ENCODE measurements at places on chromosomes 16 and 17. TPM values are rescaled to one million over a fixed set of nuclear protein-coding genes. Genes with fewer than 3 reads are reported as not detected.

PRSS36 gene
- 4.2 TPM for total RNA-seq

KRT36 gene
- total RNA-seq, result not detected

KRTAP4-5 gene
- not detected for total RNA-seq

GRCh38 chr16:81917375-81917774 is 93.9 kb downstream of the SDR42E1 start:
- DNase-seq, result no peak

- DNase-seq, result no peak
Observed at GRCh38 chr17:83076938-83077337, 2.5 kb upstream of the METRNL start.

- DNase-seq, result peak; percentile 45
Observed at GRCh38 chr16:4945560-4946502, 8.9 kb upstream of the PPL start.

- no peak for DNase-seq
Observed at GRCh38 chr16:19203374-19203966, 35.4 kb downstream of the SYT17 start.

NPLOC4 gene
- 97.1 TPM for total RNA-seq

ALOX12B gene
- not detected for total RNA-seq

GRCh38 chr16:3262517-3262916 is 6.1 kb upstream of the MEFV start:
- no peak for DNase-seq

- no peak for DNase-seq
Observed at GRCh38 chr17:70552230-70552981, 383.1 kb downstream of the KCNJ2 start.

DNA sequence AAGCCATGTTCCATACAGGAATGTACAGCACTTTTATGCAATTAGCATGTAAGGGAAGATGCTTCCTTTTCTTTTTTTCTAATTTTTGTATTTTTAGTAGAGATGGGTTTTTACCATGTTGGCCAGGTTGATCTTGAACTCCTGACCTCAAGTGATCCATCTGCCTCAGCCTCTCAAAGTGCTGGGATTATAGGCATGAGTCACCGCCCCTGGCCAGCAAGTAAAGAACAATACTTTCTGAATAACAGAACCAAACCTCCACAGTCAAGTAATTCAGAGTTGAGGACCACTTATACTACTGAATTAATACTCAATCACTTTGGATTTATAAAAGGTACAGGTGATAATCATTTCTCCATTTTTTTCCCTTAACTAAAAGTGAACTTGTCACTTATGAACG is 13.0 kb downstream of the C16orf87 start:
- DNase-seq, result no peak

DNA sequence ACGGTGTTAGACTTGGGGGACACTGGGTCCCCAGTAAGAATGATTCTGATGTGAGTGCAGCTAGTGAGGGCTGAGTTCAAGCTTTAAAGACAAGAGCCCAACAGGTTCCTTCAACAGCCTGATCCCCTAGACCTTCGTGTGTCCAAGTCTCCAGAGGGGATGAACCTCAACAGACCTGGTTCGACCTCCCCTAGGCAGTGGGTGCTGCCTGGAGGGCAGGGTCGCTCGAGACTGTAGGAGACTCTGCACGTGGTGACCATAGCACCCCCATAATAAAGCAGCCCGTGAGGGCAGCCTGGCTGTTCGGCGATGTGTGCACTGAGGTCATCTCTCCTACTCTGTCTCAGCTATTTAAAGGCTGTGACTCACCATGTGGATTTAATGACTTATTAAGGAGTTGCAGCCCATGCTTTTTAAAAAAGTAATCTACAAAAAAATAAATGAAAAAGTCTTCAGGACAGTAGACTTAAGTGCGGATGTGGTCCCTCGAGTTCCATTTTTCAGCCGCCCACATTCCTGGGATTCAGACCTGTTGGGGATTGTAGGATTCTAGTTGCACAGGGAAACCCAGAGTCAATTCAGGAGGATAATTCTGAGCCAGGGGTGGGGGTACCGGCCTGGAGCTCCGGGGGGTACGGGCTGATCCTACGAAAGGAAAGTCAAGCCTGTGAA is 23.4 kb upstream of the METRNL start:
- peak; percentile 25 for DNase-seq

MARVELD3 gene
- total RNA-seq, result not detected

CAMKK1 gene
- total RNA-seq, result 4.1 TPM

GRCh38 chr17:42251115-42251514 is 25.1 kb downstream of the STAT5B start:
- DNase-seq, result no peak

EXOC7 gene
- total RNA-seq, result 79.5 TPM

GRCh38 chr16:14562691-14563491 is 67.2 kb downstream of the PARN start:
- DNase-seq, result peak; percentile 29

PIPOX gene
- 0.55 TPM for total RNA-seq

DNA sequence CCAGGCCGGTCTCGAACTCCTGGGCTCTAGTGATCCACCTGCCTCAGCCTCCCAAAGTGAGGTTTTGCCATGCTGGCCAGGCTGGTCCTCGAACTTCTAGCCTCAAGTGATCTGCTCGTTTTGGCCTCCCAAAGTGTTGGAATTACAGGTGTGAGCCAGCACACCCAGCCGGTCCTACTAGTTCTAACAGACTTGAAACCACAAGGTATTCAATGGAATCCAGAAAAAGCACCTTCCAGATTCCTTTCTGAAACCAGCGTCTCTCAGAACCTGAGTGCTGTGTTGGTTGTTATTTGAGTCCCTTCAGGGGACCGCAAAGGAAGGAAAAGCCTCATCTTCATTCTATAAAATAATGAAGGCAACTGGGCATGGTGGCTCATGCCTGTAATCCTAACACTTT is 4.1 kb downstream of the KRABD2 start:
- DNase-seq, result no peak

DNA sequence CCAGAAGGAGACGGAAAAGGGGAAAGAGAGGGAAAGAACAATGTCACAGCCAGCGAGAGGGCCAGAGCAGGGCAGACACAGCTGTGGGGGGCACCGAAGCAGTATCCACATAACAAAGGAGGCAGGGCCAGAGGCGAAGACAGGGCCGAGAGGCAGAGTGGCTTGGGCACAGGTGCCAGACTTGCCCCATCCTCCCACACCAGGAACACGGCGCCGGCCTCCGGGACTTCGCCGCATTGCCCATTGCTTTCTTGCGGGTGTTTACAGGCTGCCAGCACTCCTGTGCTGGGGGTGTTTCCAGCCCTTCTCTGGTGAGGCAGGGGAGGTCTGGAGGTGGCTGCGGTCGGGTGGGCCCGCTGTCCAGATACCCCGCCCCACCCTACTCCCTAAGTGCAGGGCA is 78.0 kb downstream of the ENGASE start:
- no peak for DNase-seq

TBC1D3D gene
- 0.41 TPM for total RNA-seq

GRCh38 chr16:49589544-49590031 is 216.0 kb downstream of the C16orf78 start:
- DNase-seq, result no peak

DNA sequence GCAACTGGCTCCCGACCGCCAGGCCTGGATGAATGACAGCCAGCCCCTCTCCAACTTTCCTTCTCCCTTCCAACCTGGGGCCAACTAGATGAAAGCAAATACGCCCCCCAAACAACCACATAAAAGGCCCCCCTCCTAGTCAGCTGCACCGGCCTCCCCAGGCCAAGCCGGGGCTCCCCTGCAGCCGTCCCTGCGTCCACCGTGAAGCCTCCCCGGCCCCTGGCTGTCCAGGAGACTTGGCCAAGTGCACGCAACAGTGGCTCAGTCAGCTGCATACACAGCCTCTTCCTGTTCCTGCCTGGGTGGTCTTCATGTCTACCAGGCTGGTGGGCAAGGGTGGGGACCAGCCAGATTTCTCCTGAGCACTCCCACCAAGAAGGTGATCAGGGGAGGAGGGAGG is 16.0 kb downstream of the DNAH17 start:
- DNase-seq, result no peak

DNA sequence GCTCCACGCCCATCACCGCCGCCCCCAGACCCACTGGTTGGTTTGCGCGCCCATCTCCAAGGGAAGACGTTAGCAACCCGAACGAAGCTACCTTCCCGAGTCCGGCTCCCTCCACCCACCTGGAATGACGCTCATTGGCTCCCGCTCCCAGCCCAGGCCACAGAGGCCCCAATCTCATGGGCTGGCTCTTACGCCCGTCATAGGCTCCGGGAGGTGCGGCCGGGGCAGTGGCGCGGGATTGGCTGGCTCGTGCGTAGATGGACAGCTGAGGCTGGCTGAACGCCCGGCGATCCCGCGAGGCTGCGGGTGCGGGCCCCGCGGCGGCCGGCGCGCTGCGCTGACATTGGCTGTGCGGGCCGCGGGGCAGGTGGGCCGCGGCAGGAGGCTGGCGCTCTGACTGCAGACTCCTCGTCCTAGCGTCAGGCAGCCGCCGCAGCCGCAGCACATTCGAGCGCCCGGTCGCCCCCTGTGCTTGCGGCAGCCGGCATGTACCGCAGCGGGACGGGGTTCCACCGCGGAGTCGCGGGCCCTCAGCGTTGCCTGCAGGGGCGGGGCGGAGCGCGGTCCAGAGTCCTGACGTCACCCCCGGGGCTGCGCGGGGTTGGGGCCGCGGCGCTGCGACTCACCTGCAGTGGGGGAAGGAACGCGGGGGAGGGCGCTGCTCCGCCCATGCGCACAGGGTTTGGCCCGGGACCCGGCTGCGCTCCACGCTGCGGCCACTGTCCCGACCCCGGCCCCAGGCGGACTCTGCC is 453 bp upstream of the MYH10 start:
- DNase-seq, result peak; percentile 99

DNA sequence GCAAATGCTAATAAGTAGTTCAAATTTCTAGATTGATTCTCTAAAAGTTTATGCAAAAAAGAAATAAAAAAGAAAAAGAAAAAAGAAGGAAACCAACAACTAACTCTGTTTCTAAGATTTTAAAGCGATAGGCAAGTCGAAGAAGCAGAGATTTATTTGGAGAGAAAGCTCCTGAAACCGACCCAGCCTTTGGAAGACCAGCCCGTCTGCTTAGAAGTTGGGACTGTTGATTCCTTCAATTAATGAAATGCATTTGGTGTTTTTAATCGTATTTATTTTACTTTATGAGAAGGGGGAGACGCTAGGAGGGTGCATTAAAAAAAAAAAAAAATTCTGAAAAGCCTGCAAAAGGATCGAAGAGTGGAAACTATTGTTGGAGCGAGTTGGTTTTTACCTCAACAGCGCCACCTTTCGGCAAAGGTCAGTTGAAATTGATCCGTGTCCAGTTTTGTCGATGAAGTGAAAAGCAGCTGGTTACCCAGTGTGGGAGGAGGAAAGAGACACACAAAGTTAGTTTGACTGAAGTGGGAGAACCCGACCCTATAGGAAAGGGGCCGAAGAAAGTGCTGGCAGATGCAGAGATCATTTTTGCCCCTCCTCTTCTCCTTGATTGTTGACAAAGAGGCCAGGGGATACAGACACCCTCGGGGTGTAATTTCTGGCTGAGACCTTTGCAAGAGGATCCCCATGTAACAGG is 1.5 kb upstream of the MAF start:
- DNase-seq, result peak; percentile 75

GRCh38 chr17:80765241-80765961 is 220.8 kb downstream of the RPTOR start:
- no peak for DNase-seq

DNA sequence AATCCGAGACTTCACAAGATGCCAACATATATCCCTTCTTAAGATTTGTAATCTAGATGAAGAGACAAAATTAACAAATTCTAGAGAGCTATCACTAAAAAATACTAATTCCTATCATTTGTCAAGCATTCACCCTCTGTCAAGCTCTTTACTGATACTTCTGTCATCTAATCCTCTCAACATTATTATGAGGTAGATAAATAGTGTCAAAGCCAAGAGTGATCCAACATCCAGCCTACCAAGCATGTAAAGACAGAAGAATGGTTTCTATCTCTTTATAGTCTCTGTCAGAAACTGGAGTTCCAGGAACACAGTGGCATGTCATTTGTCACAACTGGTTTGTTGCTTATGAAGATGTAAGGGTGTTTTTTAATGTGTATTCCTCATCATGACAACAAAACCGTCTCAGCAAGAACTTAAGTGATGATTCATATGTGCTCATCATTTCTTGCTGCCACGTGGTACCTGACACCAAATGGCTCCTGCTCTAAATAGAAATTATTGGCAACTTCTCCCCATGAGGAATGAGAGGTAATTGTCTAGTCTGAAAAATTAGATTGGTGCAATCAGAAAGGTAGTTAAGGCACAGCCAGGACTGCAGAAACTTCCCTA is 196.8 kb downstream of the TOX3 start:
- DNase-seq, result no peak

IL17C gene
- not detected for total RNA-seq

DNA sequence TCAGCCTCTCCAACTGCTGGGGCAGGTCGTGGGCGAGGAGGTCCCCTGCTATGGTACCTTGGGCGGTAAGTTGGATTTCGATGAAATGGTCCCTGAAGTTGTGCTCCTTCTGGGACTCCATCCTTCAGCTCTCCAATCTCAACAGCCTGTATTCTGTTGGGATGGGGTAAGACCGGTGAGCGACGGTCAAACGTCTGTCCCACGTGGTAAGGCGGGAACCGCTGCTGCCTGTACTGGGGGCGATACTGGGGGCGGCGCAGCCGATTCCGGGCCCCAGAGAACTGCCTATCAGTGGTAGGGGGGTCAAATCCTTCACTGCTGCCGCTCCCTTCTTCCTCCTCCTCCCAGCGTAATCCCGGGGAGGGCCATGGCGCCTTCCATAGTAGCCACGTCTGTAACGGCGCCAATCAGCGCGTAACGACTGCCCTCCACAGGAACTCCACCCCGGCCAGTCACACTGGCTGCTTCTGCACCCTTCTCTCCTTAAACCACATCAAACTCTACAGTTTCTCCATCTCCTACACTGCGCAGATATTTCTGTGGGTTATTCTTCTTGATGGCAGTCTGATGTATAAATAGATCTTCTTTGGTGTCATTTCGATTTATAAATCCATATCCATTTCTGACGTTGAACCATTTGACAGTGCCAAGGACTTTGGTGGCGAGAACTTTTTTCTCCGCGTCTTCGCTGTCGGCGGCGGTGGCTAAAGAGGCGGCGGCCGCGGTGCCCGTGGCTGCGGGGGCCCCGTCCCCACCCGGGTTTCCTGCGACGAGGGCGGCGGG is 41.1 kb downstream of the AHSP start:
- peak; percentile 40 for DNase-seq

DNA sequence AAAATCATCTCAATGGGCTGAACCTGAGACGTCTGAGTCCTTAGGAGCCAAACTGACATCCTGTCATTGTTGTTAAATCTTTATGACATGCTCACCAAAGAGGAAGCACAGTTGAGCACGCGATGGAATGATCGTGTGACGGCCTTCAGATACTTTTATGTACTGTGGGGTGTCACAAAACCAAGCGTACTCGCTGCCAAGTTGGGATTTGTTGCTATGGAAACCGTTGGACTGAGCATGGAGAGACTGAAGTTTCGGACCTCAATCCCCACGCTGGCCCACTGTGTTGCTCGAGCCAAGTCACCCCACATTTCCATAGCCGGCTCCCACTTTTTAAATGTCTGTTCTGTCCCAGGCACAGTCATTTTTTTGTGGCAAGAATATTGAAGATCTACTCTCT is 222.8 kb upstream of the SDK2 start:
- no peak for DNase-seq

Measured in left cardiac atrium (tissue), 4 donors.